ENCODE measurements at places on chromosomes 2 and 18. TPM values are rescaled to one million over a fixed set of nuclear protein-coding genes. Genes with fewer than 3 reads are reported as not detected.

- no peak overlapping the region for H3K27ac ChIP-seq
- no peaks in the 10 kb centered on the region for H3K4me1 ChIP-seq
- DNase-seq: no peak
- no peaks in the 10 kb centered on the region for H3K36me3 ChIP-seq
Measured at GRCh38 chr2:110827511-110827910, 95.1 kb downstream of the ACOXL start.

- no peak overlapping the region for H3K4me3 ChIP-seq
- no peak for DNase-seq
- peaks cover 12% of the 10 kb centered on the region for H3K4me1 ChIP-seq
- peak overlapping the region; percentile 84 for H3K27ac ChIP-seq
- no peaks in the 10 kb centered on the region for H3K27me3 ChIP-seq
Measured at GRCh38 chr2:46569061-46569560, 89.7 kb downstream of the TMEM247 start.

DNA sequence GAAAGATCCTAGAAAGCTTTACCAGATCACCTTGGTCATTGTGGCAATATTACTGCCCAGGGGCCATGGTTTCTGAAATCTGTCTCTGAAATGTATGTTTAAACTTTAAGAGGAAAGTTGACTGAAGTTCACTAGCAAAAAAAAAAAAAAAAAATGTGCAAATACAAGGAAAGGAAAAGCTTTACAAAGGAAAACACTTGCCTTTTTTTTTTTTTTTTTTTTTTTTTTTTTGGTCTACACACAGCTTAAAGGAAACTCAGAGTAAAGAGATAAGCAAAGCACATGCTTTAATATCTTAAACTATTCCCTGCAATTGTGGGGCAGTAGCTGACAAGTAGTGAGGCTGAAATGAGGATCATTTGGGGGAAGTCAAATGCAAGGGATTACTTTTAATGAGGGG lies 174.2 kb upstream of the EPAS1 start:
- no peak for DNase-seq
- no peaks in the 10 kb centered on the region for H3K27me3 ChIP-seq
- no peak overlapping the region for H3K4me3 ChIP-seq
- peaks cover 85% of the 10 kb centered on the region for H3K4me1 ChIP-seq

- H3K27ac ChIP-seq: no peak overlapping the region
- H3K4me3 ChIP-seq: no peak overlapping the region
Measured at GRCh38 chr2:136108463-136108862, 9.5 kb downstream of the CXCR4 start.

GRCh38 chr2:57877811-57878170 lies 168.8 kb upstream of the VRK2 start:
- no peaks in the 10 kb centered on the region for H3K36me3 ChIP-seq
- H3K4me1 ChIP-seq: no peaks in the 10 kb centered on the region
- H3K27me3 ChIP-seq: no peaks in the 10 kb centered on the region
- no peak for DNase-seq

DNA sequence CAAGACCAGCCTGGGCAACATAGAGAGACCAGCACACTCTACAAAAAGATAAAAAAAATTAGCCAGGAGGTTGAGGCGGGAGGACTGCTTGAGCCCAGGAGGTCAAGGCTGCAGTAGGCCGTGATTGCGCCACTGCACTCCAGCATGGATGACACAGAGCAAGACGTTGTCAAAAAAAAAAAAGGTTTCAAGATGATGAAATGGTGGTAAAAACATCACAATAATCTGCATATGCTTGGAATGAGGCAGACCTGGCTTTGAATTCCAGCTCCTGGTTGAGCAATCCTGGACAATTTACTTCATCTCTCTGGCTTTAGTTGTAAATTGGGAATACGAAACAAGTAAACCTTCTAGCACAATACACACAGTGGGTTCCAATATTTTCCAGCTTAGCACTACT lies 24.1 kb downstream of the USP40 start:
- H3K4me3 ChIP-seq: no peak overlapping the region
- no peaks in the 10 kb centered on the region for H3K27me3 ChIP-seq
- peaks cover 78% of the 10 kb centered on the region for H3K36me3 ChIP-seq
- no peak overlapping the region for H3K27ac ChIP-seq
- H3K4me1 ChIP-seq: no peaks in the 10 kb centered on the region

The TTR gene
- not detected for total RNA-seq

The TNFRSF11A gene
- total RNA-seq: 3.7 TPM

The CYS1 gene
- total RNA-seq: 2.5 TPM

The CROCC2 gene
- not detected for total RNA-seq
